ENCODE measurements at places on chromosomes 1 and 21.

DNA sequence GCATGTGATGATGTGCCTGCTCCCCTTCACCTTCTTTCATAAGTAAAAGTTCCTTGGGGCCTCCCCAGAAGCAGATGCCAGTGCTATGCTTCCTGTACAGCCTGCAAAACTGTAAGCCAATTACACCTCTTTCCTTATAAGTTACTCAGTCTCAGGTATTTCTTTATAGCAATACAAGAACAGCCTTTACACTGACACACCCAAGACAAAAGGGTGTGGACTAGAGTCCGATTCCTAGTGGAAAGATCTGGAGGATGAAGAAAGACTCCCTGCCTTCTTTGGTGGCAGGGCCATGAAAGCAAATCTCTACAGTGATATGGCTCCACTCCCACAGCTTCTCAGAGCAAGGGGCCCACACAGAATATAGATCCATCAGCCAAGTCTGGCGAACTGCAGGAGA lies 209.7 kb upstream of the ST6GALNAC5 start:
- no peak for DNase-seq

DNA sequence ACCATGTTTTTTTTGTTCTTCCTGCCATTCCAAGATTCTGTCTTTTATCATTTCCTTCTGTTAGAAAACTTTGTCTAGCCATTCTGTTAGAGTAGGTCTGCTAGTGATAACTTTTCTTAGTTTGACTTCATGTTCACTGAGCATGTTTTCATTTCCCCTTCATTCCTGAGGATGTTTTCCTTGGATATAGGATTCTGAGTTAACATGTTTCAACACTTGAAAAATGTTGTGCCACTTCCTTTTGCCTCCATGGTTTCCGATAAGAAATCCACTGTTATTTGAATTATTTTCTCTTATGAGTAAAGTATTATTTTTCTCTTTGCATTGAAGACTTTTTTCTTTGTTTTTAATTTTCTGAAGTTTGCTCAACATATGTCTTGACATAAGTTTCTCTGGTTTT lies 66.7 kb downstream of the ATP1A1 start:
- DNase-seq, result no peak

- DNase-seq, result no peak
Measured at GRCh38 chr1:5938101-5938646, 54.1 kb downstream of the NPHP4 start.

DNA sequence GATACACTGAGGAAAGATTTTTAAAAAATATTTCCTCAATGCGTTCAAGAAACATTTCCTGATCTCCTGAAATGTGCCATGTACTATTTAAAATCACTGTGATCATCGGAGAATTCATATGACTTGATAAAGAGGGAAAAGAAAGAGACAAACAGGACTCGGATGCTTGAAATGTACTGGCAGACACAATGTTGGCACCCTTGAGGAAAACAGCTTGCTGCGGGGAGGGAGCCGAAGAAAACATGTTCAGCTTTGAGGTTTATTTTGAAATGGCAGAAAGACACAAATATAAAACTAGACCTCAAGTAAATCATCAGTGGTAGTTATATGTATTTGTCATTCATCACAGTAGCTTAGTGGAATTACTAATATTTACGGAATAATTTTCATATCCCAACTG lies 100.9 kb upstream of the BRINP3 start:
- DNase-seq, result no peak

DNA sequence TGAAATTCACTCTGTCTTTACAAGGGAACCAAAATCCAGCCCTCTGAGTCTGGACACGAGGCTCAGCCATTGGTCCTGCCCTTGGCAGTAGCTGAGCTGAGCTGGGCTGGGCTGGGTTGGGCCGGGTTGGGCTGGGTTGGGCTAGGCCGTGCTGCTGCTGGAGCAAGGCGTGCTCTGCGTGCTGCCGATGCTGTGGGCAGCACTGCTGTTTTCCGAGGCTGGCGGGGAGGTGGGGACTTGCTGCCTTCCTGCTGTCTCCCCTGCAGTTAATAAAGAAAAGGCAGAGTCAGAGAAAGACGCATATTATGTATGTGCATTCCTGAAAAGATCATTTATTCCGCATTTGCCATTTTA lies 182.9 kb downstream of the CDC7 start:
- no peak for DNase-seq

DNA sequence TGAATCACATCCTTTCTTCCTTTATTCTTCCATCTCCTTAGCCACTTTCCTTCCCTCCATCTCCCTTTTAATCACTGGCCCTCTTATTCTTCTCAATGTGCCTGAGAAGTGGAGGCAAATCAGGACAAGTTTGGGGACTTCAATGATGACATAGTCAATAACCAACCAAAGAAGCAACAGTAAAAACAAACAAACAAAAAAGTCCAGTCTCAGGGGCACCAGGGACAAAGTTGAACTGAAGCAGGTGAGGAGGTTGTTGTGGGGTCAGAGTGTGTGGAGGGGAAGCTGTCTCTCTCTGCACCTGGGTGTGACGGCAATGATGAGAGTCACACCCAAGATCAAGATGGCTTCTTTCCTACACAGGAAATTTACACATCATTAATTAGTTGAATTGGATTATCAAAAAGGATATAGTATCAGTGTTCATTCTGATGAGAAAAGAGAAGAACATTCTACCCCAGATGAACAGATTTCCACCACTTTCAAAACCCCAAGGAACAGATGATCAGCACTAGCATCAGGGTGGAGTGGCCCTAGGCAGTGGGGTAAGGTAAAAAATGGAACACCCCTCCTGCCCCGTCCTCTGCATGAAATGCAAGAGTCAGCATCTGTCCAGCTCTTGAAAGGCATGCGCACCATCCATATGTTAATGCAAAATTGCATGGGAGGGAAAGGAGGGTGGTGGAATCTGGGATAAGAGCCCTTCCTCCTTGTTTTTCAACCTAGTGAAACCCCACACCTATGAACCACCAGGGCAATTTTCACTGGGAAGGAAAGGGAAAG lies 32.6 kb downstream of the HSD3B2 start:
- no peak for DNase-seq

DNA sequence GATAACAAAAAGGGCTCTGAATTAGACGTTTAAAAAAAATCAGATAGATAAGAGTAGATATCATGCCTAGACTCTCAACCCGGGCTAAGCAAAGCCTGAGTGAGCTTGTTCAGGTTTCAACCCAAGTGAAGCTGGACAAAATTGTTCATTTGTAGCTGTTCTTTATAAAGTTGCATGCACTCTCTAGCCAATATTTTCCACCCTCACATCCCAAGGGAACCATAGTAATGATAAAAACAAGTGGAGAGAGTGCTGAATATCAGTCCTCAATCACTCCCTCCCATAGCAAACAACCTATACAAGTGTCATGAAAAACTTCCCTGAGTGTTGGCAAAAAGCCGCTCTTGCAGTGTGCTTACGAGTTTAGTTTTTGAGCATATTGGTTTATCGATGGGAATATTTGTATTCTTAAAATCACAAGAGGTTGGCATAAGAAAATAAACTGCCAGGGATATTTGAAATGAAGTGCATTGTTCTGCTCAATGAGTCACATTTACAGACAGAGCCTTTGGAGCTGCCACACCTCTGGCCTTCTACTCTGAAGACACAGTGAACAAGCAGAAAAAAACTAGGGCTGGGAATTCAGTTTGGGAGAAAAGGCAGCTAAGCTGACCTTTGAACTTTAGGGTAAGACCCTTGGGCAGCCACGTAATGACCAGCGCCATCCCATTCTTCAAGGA lies 2.2 kb upstream of the CLCA2 start:
- no peak for DNase-seq

DNA sequence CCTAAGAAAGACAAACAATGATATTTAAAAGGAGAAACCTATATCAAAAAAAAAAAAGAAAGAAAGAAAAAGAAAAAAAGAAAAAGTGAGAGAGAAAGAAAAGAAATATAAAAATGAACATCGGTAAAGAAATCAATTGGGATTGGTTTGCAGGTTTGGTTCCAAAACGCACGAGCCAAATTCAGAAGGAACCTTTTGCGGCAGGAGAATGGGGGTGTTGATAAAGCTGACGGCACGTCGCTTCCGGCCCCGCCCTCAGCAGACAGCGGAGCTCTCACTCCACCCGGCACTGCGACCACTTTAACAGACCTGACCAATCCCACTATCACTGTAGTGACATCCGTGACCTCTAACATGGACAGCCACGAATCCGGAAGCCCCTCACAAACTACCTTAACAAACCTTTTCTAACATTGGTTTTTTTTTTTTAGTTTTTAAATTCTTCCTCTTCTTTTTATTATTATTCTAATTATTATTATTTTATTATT lies 11.7 kb downstream of the LHX9 start:
- peak; percentile 67 for DNase-seq

- no peak for DNase-seq
Measured at GRCh38 chr1:70916034-70916427, 131.6 kb downstream of the PTGER3 start.

- DNase-seq, result peak; percentile 50
Measured at GRCh38 chr1:235045034-235045690, 83.5 kb downstream of the TOMM20 start.

DNA sequence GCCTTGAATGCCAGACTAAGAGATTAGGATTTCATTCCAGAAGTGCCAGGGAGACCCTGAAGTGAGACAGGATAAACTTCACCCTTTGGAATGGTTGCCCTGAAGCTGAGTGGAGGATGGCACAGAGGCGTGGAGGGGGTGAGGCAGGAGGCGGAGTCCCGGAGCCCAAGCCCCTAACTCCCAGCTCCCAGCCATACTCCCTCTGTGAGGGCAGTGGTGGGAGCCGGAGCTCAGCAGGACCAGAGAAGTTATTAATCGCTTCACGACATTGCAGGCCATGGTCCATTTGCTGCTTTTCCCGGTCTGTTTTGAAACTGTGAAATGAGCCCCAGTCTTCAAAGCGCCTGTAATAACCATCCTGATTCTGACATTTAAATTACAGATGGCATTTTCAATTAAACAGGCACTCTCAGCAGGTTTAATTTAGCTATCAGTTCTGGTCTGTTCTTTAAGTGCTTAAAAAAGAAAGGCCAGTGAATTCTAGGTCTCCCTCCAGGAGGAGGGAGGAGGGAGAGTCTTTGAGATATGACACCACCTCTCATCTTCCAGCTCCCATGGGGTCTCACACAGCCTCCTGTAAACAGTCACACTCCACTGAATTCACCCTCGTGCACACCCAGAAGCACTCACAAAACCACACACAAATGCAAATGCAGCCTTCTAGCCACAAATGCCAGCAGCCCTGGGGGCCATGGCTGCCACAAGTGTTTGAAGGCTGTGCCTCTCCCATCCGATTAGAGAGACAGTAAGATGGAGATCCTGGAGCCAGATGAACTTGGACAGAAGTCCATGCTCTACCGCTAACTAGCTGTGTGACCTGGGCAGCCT lies 19.6 kb downstream of the FBXO2 start:
- DNase-seq, result no peak

- DNase-seq, result no peak
Measured at GRCh38 chr21:38396325-38396724, 102.0 kb downstream of the ERG start.

- peak; percentile 59 for DNase-seq
Measured at GRCh38 chr1:206469933-206470691, at the start of gene IKBKE. Gene IKBKE (plus strand): TSS chr1:206470476. CDS start chr1:206473228, 2,752 bp downstream.

DNA sequence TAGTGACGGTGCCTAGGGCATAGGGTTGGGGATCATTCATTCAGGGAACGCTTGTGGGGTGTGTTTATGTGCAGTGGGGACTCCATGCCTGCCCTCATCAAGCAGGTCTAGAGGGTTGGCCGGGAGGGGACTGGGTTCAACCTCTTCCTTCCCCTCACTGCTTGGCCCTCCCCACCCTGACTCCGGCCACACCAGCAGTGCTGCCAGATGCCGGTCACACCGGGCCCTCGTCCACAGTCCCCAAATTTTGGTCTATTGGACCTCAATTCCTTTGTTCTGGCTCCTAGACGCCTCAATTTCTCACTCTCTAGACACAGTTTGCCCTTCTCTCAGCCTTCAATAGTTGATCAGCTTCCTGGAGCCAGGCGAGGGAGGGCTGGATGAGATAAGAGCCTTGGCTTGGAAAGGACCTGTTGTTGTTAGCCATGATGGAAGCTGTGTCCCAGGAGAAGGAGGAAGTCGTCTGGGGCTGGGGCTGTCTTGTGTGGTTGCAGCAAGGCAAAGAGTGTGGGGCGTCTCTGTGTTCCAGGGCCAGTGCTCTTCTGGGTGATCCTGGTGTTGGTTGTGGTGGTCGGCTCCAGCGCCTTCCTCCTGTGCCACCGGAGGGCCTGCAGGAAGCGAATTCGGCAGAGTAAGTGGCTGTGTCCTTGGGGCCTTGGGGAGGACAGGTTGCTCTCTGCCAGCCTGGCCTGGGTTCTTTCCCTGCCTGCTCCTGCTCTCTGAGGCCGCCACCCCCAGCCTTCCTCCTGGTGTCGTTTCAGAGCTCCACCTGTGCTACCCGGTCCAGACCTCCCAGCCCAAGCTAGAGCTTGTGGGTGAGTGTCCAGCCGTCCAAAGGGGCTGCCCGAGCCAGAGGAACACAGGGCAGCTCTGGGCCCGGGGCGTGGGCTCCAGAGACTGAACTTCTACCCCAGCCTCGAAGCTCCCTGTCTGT lies 41.1 kb upstream of the TNFRSF1B start:
- DNase-seq, result no peak

- no peak for DNase-seq
Measured at GRCh38 chr1:233668146-233668724, 54.3 kb downstream of the KCNK1 start.

- DNase-seq, result no peak
Measured at GRCh38 chr1:85359874-85360721, 83.7 kb upstream of the BCL10 start.

DNA sequence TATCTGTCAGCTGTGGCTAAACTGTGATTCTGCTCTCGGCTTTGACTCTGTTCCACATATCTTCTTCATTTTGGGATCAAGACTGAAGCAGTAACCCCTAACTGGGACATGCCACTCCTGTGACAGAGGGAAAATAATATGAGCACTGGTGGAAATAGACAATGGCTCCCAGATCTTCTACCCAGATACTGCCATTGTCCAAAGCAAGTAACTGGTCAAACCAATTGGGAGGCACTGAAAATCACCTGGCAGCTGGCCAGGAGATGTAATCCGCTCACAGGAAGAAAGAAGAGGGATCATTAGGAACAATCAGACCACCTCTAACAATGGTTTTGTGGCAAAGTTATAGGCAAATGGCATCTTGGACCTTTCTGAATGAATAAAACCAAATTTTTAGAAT lies 10.7 kb downstream of the SNX7 start:
- no peak for DNase-seq

DNA sequence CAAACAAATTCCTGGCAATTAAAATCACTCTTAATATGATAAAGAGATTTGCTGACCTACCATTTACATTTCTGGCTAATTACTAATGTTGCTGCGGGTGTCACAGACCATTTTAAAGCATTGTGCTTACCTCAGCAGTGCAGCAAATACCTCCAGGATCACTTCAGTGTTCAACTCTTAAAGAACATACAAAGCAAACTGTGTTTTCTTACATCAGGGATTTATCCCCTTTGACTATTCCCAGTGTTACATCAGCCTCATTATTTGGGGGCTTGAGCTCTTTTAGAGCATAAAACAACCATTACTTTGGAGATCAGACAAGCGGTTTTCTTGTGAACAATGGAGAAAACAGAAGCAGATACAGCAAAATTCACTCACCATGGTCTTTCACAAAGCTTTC lies 185.4 kb downstream of the LYPLAL1 start:
- DNase-seq, result no peak

DNA sequence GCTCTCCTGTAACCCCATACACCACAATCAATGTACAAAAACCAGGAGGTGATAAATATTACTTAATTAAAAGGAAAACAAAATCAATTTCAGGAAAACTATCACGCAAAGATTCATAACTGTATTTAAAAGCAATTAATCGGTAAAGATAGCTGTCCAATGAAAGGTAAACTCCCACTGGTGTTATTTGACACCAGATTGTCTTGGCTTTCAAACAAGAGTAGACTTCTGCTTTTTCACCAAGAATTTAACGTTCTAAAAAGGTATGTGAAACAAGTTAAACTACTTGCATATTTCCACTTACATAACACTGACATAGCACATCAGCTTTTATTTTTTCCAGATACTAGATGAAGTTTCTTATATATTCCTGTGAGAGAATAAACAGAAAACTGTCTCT lies 3.5 kb downstream of the PLPP3 start:
- DNase-seq, result no peak

Measured in stimulated activated CD8-positive, alpha-beta memory T cell treated with anti-CD3 and anti-CD28 coated beads, Interleukin-4, amount 100 ng/mL, for 48 hours (primary cell).